Activated naive CD8-positive, alpha-beta T cell treated with anti-CD3 and anti-CD28 coated beads for 36 hours (primary cell): ENCODE measurements at places on chromosomes 6 and 20. TPM values are rescaled to one million over a fixed set of nuclear protein-coding genes. Genes with fewer than 3 reads are reported as not detected.

DNA sequence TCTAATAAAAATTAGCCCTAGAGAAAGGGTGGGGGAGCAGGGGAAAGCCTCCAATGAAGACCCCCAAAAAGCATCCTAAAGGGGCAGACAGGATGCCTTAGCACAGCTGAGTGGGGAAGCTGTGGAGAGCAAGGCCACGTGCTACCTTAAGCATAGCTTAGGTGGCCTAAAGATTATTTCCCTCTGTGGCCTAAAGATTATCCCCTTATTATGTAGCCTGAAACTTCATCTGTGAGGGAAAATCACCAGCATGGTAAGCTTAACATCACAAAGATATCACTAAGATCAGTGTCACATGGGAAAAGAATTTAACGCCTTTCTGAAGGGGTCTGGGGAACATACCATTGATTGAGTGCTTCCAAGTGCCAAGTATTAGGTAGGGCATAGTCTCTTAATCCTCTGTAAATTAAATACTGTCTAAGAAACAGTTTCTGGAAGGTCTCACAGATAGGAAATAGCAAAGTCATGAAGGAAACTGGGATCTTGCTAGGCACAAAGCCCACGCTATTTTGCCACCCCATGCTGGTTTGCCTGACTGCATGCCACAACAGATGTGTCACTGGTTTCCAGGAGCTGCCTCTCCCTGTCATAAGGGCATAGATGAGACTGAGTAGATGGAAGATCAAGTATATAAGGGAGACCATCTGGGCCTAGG is 170.0 kb downstream of the HACE1 start:
- no peaks in the 10 kb centered on the region for H3K36me3 ChIP-seq
- peaks cover 12% of the 10 kb centered on the region for H3K4me1 ChIP-seq
- no peak for DNase-seq
- H3K27ac ChIP-seq = no peak overlapping the region
- H3K27me3 ChIP-seq = no peaks in the 10 kb centered on the region

- peak overlapping the region; percentile 79 for H3K27ac ChIP-seq
- DNase-seq = peak; percentile 75
- H3K4me1 ChIP-seq = peaks cover 30% of the 10 kb centered on the region
- no peaks in the 10 kb centered on the region for H3K27me3 ChIP-seq
- peaks cover 44% of the 10 kb centered on the region for H3K36me3 ChIP-seq
Measured at GRCh38 chr20:63706852-63707557, 771 bp downstream of the ARFRP1 start.

HSD17B8 gene
- 31.1 TPM for total RNA-seq

PKIB gene
- 0.62 TPM for total RNA-seq

GRCh38 chr20:53244711-53245110 is 272.6 kb downstream of the TSHZ2 start:
- H3K36me3 ChIP-seq = no peaks in the 10 kb centered on the region
- H3K4me1 ChIP-seq = no peaks in the 10 kb centered on the region
- H3K4me3 ChIP-seq = no peak overlapping the region
- DNase-seq = no peak
- H3K27me3 ChIP-seq = peaks cover 4% of the 10 kb centered on the region
- H3K27ac ChIP-seq = no peak overlapping the region

DNA sequence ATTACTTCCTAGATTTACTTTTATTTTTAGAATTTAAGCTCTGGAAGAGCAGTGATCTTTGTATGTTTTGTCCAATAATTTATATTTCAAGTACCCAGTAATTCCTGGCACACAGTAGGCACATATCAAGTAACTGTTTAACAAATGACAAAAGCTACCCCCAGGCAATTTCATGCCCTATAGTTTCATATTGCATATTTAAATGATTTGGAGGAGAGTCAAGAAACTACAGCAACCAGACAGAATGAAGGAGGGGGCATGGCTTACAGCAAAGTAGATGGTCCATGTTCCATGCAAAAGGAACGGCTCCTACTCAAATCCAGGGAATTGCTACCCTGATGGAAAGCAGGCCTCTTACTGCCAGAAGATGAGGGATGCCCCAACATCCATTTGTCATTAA is 113.5 kb downstream of the ARHGAP18 start:
- no peak for DNase-seq
- no peak overlapping the region for H3K27ac ChIP-seq
- H3K36me3 ChIP-seq = no peaks in the 10 kb centered on the region
- H3K27me3 ChIP-seq = no peaks in the 10 kb centered on the region
- peaks cover 5% of the 10 kb centered on the region for H3K4me1 ChIP-seq

DNA sequence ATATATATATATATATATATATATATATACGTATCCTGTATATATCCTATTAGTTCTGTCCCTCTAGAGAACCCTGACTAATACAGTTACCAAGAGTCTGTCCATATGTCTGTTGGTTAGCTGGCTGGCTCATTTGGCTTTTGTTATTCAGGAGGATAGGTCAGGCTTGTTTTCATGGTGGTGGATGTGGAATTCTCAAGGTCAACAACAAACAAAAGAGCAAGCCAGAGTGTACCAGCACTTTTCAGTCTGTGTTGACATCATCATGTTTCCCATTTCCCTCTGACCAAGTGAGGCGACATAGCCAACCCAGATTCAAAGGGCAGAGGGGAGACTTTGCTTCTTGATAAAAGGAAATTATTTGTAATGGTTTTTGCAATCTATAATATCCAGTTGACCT is 88.5 kb upstream of the PTCHD4 start:
- no peaks in the 10 kb centered on the region for H3K27me3 ChIP-seq
- no peak overlapping the region for H3K4me3 ChIP-seq
- H3K27ac ChIP-seq = no peak overlapping the region
- no peak for DNase-seq

GRCh38 chr6:5729080-5729434 is 277.7 kb downstream of the NRN1 start:
- no peak overlapping the region for H3K4me3 ChIP-seq
- no peaks in the 10 kb centered on the region for H3K27me3 ChIP-seq
- H3K4me1 ChIP-seq = peaks cover 6% of the 10 kb centered on the region
- no peak overlapping the region for H3K27ac ChIP-seq

- no peaks in the 10 kb centered on the region for H3K27me3 ChIP-seq
- H3K4me3 ChIP-seq = peak overlapping the region; percentile 77
Measured at GRCh38 chr20:33443006-33443511, 504 bp downstream of the SNTA1 start.

DNA sequence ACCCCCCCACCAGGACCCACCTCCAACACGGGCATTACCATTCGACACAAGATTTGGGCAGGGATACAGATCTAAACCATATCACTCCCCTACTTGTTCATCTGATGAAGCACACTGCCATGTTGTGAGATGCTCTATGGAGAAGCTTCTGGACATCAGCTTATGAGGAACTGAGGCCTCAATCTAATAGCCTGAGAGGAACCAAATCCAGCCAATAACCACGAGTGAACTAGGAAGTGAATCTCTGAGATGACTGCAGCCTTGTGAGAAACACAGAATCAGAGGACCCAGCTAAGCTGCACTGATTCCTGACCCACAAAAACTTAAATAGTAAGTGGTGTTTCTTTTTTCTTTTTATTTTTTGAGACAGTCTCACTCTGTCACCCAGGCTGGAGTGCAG is 21.6 kb upstream of the ZBTB2 start:
- DNase-seq = no peak
- H3K36me3 ChIP-seq = peaks cover 60% of the 10 kb centered on the region
- peaks cover 10% of the 10 kb centered on the region for H3K4me1 ChIP-seq
- H3K4me3 ChIP-seq = no peak overlapping the region

RRBP1 gene
- total RNA-seq = 26.5 TPM

- no peak for DNase-seq
- no peaks in the 10 kb centered on the region for H3K27me3 ChIP-seq
- H3K4me1 ChIP-seq = no peaks in the 10 kb centered on the region
- no peak overlapping the region for H3K4me3 ChIP-seq
- no peak overlapping the region for H3K27ac ChIP-seq
- H3K36me3 ChIP-seq = no peaks in the 10 kb centered on the region
Measured at GRCh38 chr20:17834804-17835203, 133.8 kb downstream of the SNX5 start.

BCAS1 gene
- 0.10 TPM for total RNA-seq

AIF1 gene
- 157 TPM for total RNA-seq

DNA sequence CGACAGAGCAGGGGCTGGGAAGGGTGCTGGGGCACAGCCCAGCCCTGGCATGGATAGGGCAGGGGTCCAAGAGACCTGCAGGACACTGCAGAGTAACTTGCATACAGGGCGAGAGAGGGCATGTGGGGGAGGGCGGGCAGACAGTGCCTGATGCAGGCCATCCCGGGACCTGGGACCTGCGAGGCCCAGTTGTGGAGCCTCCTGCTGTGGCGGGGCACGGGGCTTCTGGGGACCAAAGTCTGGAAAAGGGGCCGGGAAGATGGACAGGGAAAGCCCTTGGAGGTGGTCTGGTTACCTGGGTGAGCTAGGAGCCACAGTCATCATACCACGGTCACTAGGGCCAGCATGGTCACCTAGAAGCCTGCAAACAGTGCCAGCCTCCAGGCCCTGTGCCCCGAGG is 412 bp upstream of the TUBB1 start:
- no peaks in the 10 kb centered on the region for H3K27me3 ChIP-seq
- DNase-seq = no peak
- peak overlapping the region; percentile 38 for H3K27ac ChIP-seq
- H3K36me3 ChIP-seq = peaks cover 6% of the 10 kb centered on the region
- peaks cover 29% of the 10 kb centered on the region for H3K4me1 ChIP-seq

BPIFB2 gene
- not detected for total RNA-seq

BPI gene
- total RNA-seq = not detected

MYBL2 gene
- 139 TPM for total RNA-seq

BPIFB4 gene
- total RNA-seq = not detected

LAMA4 gene
- not detected for total RNA-seq

DNA sequence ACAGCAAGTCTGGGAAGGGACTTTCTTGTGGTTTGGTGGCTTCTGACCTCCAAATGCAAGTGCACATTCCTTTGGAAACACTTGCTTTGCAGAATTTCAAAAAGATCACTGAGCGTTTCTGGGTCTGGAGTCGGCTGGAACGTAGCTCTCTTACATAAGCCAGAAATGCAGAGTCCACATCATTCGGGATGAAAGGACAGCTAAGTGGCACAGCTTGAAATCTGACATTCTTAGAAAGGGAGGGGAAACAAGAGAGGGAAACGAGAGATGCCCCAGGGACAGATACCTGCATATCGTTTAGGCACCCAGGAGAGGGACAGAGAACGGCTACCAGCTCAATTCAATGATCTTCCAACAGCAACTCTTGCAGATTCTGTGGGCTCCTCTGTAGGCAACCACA is 118.7 kb downstream of the NFATC2 start:
- H3K27me3 ChIP-seq = no peaks in the 10 kb centered on the region
- no peak for DNase-seq

DNA sequence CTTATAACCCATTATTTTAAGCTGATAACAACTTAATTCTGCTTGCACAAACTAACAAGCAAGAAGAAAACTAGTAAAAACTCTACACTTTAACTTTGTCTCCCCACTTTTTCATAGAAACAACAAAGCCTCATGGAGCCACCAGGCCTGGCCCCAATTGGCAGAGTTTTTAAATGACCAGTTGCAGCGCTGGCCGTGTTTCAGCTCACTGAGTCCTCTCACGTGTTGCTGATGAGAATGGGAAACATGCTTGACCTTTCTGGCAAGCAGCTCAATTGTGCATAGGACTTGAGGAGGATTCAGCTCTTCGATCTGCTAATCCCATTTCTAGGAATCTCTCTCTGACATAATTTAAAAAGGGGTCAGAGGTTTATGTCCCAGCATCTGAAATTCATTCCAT is 24.5 kb upstream of the GRM4 start:
- H3K27me3 ChIP-seq = no peaks in the 10 kb centered on the region
- no peak for DNase-seq
- no peak overlapping the region for H3K27ac ChIP-seq
- peaks cover 2% of the 10 kb centered on the region for H3K4me1 ChIP-seq

DNA sequence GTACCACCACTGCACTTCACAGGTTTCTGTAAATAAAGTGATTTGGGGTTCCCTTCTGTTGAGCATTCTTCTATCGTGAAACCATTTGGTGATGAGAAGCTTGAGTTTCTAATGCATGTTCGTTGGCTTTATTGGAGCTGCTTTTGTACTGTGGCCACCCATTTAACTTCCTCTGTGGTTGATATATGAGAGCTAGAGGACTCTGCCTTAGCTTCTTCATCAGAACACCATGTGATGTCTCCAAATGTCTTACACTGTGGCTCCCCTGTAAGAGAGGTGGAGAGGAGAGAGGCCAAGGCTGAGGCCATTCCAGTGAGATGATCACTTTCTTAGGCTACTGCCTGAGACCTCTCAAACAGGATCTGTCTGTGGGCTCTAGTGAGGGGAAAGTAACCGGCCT is 114.5 kb downstream of the SLC16A10 start:
- H3K4me1 ChIP-seq = peaks cover 17% of the 10 kb centered on the region
- DNase-seq = no peak
- no peaks in the 10 kb centered on the region for H3K27me3 ChIP-seq
- peaks cover 7% of the 10 kb centered on the region for H3K36me3 ChIP-seq
